ENCODE measurements at places on chromosomes 12 and 14.
A peak's percentile ranks its signal among the peaks of the same experiment; 100 is the strongest.

DNA sequence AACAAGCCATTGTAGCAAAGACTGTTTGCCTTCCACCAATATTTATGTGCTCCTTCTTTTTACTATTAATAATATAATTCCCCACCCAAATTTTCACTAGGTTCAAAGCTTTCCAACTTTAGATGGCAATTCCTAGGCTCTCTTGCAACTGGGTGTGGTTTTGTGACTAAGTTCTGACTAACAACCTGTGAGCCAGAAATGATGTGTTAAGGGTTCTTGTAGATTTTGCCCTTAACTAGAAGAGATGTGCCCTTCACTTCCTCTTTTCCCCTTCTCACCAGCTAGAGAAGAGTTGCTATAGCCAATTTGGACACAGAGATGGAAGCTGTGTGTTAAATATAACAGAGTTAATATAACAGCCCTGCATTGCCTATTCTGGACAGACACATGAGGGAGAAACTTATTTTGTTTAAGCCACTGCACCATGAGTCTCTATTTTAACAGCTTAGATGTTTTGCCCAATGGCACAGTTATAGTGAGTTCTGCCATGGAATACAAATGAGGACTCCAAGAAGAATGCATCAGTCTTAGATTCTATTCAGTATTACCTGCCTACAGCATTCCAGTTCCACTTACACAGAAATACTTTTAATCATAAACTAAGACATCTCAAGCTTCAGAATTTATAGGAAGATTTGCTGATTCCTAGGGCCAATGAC is 216.2 kb downstream of the DUSP6 start:
- DNase-seq, result no peak

DNA sequence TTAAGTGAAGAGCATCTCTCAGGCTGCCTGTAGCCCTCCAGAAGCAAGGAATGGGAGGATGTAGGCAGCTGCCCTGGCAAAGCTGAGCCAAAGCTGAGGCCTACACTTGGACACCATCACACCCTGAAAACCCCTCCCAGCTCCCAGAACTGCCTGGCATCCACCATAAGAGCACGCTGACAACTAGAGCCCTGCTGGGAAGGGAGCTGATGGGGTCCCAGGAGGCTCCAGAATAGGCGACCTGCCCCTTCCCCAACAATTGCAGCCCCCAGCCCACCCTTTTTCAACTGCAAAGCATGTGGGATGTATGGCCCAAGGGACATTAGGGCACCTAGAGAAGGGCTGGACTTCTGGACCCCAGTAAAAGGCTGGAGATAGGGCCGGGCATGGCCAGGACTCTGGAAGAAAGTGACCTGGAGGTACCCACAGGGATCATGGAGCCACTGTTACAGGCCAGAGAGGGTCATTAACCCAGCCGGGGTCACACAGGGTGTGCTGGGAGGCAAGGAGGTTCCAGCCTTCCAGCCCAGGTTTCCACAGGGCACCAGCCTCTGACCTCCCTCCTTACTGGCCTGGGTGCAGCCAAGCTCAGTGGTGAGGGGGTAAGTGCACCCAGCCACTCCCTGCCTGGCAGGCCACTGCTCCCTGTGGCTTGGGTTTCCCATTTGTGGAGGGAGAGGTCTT is 27.8 kb downstream of the FAM222A start:
- no peak for DNase-seq

GRCh38 chr14:95038521-95039250 is 118.6 kb downstream of the DICER1 start:
- no peak for DNase-seq

GRCh38 chr12:131783915-131784541 is 44.2 kb upstream of the MMP17 start:
- no peak for DNase-seq

DNA sequence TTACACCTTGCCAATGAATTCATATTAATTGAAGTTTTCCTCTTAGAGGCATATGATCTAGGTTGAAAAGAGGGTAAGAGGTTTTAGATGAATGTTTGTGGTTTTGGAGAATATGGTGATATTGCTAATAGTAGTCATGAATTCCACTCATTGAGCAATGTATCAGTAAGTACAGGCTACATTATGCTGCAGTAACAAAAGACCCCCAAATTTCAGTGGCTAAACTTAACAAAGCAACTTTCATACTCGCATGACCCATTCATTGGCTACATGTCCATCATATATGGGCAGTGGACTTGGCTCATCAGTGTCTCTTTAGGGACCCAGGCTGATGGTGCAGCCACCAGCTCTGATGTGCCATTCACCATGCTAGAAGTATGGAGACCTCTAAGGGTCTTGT is 196.6 kb upstream of the MYL2 start:
- no peak for DNase-seq

DNA sequence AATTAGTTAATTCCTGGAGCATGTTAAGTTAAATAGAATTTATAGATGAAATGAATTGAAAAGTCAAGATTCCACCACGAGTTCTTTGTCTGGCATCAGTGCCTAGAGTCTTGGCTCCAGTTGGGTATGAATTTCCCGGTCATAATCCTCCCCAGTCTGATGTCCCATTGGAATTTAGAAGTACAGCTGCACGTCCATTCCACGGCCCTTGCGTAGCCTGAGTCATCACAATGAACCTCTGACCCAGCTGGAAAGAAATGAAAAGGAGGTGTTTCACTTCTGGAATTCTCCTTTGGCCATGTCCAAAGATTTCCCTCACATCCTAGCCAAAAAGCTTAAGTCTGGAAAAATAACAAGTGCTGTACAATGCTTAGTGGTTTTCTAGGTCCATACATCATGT is 122.7 kb downstream of the KICS2 start:
- DNase-seq, result no peak

GRCh38 chr14:90645842-90646443 is 170.3 kb downstream of the TTC7B start:
- DNase-seq, result no peak

- no peak for DNase-seq
Observed at GRCh38 chr12:59004456-59004855, 84.2 kb upstream of the LRIG3 start.

DNA sequence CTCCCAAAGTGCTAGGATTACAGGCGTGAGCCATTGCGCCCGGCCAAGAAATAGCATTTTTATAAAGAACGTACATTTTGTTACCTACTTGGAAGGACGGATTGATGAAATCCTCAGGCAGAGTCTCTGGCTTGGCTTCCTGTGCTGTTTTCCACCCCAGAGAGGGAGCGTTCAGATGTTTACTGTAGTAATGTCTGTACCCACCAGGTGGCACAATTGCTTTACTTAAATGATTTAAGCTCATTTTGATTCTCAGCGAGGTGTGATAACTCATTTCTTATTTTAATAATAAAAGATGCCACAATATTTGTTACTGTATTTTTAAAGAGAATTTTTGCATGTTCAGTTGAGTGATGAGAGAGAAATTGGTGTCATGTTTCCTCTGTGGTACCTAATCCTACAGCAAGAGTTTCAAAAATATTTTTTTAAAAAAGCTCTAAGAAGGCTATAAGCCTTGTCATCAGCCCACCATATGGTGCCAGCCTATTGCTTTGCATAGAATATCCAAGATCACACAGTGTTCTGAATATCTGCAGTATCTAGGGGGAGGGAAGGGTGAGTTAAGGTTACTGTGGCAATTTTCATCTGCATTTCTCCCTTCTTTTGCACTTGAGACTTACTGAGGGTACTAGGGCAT is 82.6 kb upstream of the TRAF3 start:
- DNase-seq, result peak; percentile 57

DNA sequence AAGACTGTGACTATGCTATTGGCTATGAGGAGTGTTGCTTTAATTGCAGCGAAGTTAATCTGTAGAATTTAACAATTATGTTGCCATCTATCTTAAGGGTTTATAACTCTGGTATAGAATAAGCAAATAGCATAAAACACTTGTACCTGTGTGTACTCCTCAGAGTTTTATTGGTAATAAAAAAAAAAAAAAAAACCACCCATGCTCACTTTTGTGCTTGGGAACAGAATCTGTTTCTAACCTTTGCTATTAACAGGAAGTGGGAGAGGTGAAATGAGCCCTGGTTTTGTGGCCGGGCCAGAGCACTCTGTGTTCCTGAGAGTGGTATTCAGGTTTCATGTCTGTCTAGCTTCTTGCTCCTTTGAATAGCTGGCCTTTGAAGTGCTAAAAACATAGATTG is 53.1 kb downstream of the PDE3A start:
- DNase-seq, result no peak

DNA sequence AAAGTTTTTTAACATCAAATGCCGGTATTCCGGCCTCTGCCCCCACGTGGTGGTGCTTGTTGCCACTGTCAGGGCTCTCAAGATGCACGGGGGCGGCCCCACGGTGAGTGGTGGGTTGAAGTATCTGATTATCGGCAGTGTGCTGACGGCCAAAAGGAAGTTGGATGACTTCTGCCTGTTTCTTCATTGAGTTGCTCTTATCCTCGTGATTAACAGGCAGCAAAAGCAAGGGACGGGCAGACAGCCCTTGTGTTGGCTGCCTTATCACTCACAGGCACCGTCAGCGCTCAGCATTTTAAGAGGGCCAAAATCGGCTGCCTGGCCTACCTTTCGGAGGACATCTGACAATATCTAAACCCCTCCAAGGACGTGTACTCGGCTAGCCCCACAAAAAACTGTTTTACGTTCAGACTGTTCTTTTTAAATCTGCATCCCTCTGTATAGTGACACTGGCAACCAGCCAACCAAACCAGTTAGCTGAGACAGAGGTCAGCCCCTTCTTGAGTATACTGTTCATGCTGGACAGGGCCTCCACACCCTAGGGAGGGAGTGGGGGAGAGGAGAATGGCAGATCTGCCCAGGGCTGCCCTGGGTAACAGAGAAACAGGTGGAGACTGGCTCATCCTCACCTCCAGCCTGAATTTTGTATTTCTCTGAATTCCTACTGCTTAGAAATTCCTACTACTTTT is 22.9 kb upstream of the AKAP5 start:
- no peak for DNase-seq

DNA sequence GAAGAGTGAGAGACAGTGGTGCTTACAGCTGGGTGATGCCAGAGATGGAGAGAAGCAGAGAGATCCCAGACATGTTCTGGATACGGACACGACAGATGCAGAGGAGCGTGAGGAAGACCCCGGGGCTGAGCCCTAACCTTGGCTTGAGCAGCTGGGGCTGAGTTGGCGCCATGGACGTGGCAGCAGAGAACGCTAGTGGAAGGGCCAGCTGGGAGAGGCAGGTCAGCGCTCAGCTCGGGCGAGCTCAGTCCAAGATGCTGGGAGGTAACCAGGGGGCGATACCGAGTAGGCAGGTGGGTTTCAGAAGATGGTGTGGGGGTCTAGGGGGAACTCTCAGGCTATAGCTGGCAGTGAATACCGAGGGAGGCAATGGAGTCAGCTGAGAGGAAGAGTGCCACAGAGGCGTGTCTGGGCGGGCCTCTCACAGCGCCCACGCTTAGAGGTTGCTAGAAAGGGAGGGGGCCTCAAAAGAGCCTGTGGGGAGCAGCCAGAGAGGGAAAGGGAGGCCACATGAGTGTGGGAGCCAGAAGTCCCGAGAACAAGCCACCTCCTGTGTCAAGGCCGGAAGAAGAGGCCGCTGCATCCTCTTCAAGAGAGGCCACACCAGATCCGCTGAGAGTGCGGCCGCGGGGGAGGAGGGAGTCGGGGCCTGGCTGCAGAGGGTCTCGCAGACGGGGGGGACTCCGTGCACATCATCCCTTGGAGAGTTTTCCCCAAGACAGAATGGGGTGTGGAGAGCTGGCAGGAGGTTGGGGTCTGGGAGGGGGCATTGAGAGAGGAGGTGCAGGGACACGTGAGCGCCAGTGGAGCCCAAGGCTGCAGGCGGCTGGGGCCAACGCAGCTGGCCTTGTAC is 57.0 kb upstream of the DIO3 start:
- DNase-seq, result no peak

All from activated naive CD8-positive, alpha-beta T cell treated with anti-CD3 and anti-CD28 coated beads, Interleukin-2, amount 50 U/mL, for 24 hours (primary cell).